Left ventricle myocardium inferior (tissue), 1 donor: ENCODE measurements at places on chromosomes 2 and 18. TPM values are rescaled to one million over a fixed set of nuclear protein-coding genes. Genes with fewer than 3 reads are reported as not detected.

The MEP1B gene
- not detected for total RNA-seq

The UGT1A10 gene
- not detected for total RNA-seq

The SCN3A gene
- total RNA-seq, result 0.99 TPM

The CTDP1 gene
- total RNA-seq, result 7.5 TPM

DNA sequence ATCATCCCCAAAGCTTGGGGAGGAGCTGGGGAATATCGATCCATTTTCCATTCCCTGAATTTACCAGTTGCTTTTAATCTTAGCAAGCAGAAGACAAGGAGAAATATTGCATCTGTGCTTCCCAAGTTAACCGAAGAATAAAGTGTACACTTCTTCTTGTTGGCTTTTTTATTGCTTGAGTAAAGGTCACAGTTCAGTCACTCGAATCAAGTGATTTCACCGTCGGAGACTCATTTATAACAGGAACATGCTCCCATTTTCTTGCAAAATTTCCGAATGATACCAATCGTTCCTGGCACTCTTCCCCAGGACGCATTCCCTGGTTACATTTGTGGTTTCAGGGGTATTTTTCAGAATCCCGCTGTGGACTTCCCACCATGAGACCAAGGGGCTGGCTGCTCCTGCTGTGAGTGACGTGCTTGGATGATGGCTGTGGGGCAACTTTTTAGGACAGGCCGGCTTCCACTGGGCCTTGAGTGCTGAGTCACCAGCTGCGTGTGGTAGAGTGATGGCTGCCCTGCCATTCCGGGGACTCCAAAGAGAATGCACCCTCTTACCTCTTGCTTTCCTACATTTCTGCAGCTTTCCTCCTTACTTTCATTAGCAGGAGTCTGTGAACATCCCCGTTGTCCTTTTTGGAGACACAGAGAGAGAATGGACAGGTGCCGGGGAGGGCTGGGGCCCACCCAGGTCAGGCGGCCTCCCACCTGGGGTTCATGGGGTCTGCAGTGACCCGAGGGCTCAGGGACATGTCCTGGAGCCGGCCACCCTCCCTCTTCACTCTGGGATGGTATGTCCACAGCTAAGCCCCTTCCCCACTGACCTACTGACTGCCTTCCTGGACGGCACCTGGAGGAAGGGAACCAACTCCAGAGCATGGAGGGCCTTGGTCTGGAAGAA is 60.7 kb upstream of the HDAC4 start:
- peaks cover 12% of the 10 kb centered on the region for H3K4me1 ChIP-seq
- DNase-seq, result no peak
- H3K27ac ChIP-seq, result no peak overlapping the region
- H3K27me3 ChIP-seq, result peaks cover 43% of the 10 kb centered on the region
- no peaks in the 10 kb centered on the region for H3K36me3 ChIP-seq

- peaks cover 5% of the 10 kb centered on the region for H3K36me3 ChIP-seq
- DNase-seq, result no peak
- H3K27ac ChIP-seq, result no peak overlapping the region
- H3K27me3 ChIP-seq, result no peaks in the 10 kb centered on the region
- H3K4me3 ChIP-seq, result no peak overlapping the region
- H3K4me1 ChIP-seq, result no peaks in the 10 kb centered on the region
Measured at GRCh38 chr2:53843595-53843994, 16.2 kb downstream of the GPR75 start.

DNA sequence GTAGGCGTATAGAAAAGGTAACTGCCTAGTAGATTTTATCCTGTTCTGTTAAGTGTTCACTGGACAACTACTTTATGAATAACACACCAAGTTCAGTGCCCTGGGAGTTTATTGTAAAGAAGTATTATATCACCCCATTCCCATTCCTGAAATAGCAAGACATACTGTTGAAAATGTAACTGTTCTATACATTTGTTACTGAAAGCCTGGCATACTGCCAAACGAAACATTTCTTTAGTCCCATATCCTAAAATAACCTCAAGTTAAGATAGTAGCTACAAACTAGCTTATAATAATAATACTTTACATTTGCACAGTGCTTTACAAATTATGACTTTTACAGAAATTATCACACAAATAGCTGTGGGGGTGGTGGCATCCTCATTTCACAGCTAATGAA is 25.1 kb downstream of the SPDYA start:
- H3K4me3 ChIP-seq, result no peak overlapping the region
- no peak for DNase-seq
- H3K36me3 ChIP-seq, result no peaks in the 10 kb centered on the region
- H3K27ac ChIP-seq, result no peak overlapping the region
- H3K27me3 ChIP-seq, result no peaks in the 10 kb centered on the region

DNA sequence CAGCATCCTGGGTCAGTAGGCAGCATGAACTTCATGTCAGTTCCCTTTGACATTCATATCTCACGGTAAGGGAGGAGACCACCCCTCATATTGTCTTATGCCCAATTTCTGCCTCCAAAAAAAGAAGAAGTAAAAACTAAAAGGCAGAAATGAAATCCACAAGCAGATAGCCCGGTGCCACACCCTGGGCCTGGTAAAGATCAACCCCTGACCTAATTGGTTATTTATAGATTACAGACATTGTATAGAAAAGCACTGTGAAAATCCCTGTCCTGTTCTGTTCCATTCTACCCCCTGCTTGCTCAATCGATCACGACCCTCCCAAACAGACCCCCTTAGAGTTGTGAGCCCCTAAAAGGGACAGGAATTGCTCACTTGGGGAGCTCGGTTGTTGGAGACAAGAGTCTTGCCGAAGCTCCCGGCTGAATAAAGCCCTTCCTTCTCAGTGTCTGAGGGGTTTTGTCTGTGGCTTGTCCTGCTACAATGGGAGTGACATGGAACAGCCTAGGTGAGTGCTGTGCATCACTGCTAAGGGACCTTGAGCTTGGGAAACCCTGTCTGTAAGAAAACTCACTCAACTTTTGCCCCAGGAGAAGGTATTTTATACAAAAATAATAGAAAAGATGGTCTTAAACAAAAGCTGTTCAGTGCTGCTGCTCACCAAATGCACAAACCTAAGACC is 11.1 kb downstream of the NDUFV2 start:
- no peaks in the 10 kb centered on the region for H3K27me3 ChIP-seq
- peaks cover 98% of the 10 kb centered on the region for H3K4me1 ChIP-seq
- H3K4me3 ChIP-seq, result peak overlapping the region; percentile 22
- H3K36me3 ChIP-seq, result no peaks in the 10 kb centered on the region

- H3K27me3 ChIP-seq, result no peaks in the 10 kb centered on the region
- no peak for DNase-seq
- H3K27ac ChIP-seq, result no peak overlapping the region
- H3K4me1 ChIP-seq, result peaks cover 4% of the 10 kb centered on the region
- H3K4me3 ChIP-seq, result no peak overlapping the region
- no peaks in the 10 kb centered on the region for H3K36me3 ChIP-seq
Measured at GRCh38 chr2:182581196-182581935, 134.7 kb upstream of the DNAJC10 start.
